ENCODE measurements at places on chromosomes 7 and 10. TPM values are rescaled to one million over a fixed set of nuclear protein-coding genes. Genes with fewer than 3 reads are reported as not detected.

Gene ZNF239
- 0.52 TPM for total RNA-seq

Gene SPDYE6
- not detected for total RNA-seq

Gene C7orf57
- not detected for total RNA-seq

Gene ICA1
- total RNA-seq, result 0.76 TPM

Gene ZNF804B
- not detected for total RNA-seq

Gene HNRNPH3
- 122 TPM for total RNA-seq

Gene BICC1
- not detected for total RNA-seq

Gene SERPINE1
- total RNA-seq, result 0.58 TPM

Gene TUBAL3
- total RNA-seq, result not detected

Gene STRIP2
- total RNA-seq, result 7.1 TPM

Gene TRIM73
- total RNA-seq, result 8.3 TPM

Gene MYOF
- total RNA-seq, result 0.39 TPM

Gene TAS2R3
- total RNA-seq, result 0.50 TPM

Gene CALML5
- total RNA-seq, result not detected

Gene SFRP5
- 0.42 TPM for total RNA-seq

Gene TBX20
- not detected for total RNA-seq

Gene COMTD1
- 62.5 TPM for total RNA-seq

Gene ATE1
- 20.2 TPM for total RNA-seq

Gene RAB19
- 7.3 TPM for total RNA-seq

Gene MEIG1
- not detected for total RNA-seq

Gene LIPN
- total RNA-seq, result not detected

Gene UCMA
- not detected for total RNA-seq

Gene HHEX
- 0.13 TPM for total RNA-seq

Gene ZNF12
- 23.1 TPM for total RNA-seq

Gene EEPD1
- 2.6 TPM for total RNA-seq

Gene KLF14
- not detected for total RNA-seq

Gene MMP21
- total RNA-seq, result not detected

Gene AFAP1L2
- total RNA-seq, result 4.0 TPM

Gene GRID2IP
- 0.21 TPM for total RNA-seq

Gene BAMBI
- not detected for total RNA-seq

Data from activated CD8-positive, alpha-beta T cell treated with anti-CD3 and anti-CD28 coated beads, Interleukin-2, amount 10 ng/mL, durations not matched to agents 7 days and 5 days (primary cell).